IMR-90 (cell line): ENCODE measurements at places on chromosomes 12 and 14. TPM values are rescaled to one million over a fixed set of nuclear protein-coding genes. Genes with fewer than 3 reads are reported as not detected.

DNA sequence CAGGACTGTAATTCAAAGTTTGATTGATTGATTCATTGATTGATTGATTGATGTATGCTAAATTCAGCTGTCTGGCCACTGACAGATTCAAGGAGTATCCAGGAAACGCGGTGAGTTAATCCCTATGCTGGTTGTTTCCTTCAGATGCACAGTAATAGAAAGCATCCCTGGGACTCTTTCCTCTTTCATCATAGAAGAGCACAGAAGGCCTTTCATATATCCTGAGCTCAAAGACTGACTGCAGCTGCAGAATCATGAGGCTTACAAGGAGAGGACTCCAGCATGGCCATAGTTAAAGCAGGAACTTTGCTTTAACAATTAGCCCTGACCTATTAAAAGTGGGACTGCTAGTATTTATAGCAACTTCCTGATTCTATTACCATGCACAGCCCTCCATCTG lies 187.7 kb upstream of the TMTC1 start:
- H3K27me3 ChIP-seq = peaks cover 2% of the 10 kb centered on the region; the same call in 1 of the 2 replicates
- DNase-seq = no peak
- H3K4me1 ChIP-seq = no peaks in the 10 kb centered on the region
- no peak overlapping the region for H3K27ac ChIP-seq
- no peak overlapping the region for H3K4me3 ChIP-seq

DNA sequence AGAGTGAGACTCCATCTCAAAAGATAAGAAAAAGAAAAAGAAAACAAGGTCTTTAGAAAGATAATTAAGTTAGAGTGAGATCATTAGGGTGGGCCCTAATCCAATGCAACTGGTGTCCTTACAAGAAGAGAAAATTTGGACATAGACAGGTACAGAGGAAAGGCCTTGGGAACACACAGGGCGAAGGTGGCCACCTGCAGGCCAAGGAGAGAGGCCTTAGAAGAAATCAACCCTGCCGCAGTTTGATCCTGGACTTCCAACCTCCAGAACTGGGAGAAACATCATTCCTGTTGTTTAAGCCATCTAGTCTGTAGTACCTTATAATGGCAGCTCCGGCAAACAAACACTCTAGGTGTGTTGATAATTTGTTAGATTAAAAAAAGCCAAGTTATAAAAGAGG lies 491.9 kb downstream of the MED13L start:
- no peak overlapping the region for H3K4me3 ChIP-seq
- no peak for DNase-seq
- H3K4me1 ChIP-seq = no peaks in the 10 kb centered on the region
- H3K36me3 ChIP-seq = no peaks in the 10 kb centered on the region

The SRRM4 gene
- not detected in 2 replicates for total RNA-seq

GRCh38 chr12:19434538-19434937 lies 4.8 kb upstream of the AEBP2 start:
- H3K4me1 ChIP-seq = peaks cover 9% of the 10 kb centered on the region
- H3K27ac ChIP-seq = no peak overlapping the region
- no peaks in the 10 kb centered on the region for H3K36me3 ChIP-seq
- H3K4me3 ChIP-seq = no peak overlapping the region
- DNase-seq = no peak

The SMCO2 gene
- not detected in 2 replicates for total RNA-seq

GRCh38 chr12:44286336-44286735 lies 450.5 kb downstream of the TMEM117 start:
- H3K4me1 ChIP-seq = no peaks in the 10 kb centered on the region
- H3K36me3 ChIP-seq = no peaks in the 10 kb centered on the region

The NGB gene
- not detected in 2 replicates for total RNA-seq

- no peak overlapping the region for H3K4me3 ChIP-seq
- H3K27ac ChIP-seq = no peak overlapping the region
- H3K4me1 ChIP-seq = peaks cover 2% of the 10 kb centered on the region; the same call in 1 of the 2 replicates
- no peak for DNase-seq
- no peaks in the 10 kb centered on the region for H3K36me3 ChIP-seq
Observed at GRCh38 chr12:116482179-116482578, 77.0 kb upstream of the MAP1LC3B2 start.

DNA sequence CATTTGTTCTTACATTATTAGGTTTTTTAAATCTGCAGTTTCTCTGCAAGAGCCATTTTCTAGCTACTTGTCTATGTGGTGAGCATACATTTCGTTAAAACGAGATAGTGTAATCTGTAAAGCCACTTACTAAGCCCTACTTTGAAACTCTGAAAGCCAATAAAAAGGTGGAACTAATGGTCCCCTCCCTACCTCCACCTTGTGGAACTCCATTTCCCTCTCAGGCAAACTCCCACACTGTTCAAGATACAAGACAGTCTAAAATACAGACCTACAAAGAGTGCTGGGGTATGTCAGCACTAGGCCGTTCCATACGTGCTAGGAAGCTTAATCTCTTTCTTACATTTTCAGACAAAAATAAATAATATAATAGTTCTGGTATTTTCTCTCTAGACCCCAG lies 74.1 kb downstream of the DUSP6 start:
- no peak overlapping the region for H3K27ac ChIP-seq
- no peaks in the 10 kb centered on the region for H3K36me3 ChIP-seq
- DNase-seq = no peak
- peaks cover 3% of the 10 kb centered on the region for H3K4me1 ChIP-seq

GRCh38 chr12:911191-911826 lies 38.2 kb downstream of the RAD52 start:
- no peaks in the 10 kb centered on the region for H3K27me3 ChIP-seq
- H3K4me3 ChIP-seq = no peak overlapping the region

DNA sequence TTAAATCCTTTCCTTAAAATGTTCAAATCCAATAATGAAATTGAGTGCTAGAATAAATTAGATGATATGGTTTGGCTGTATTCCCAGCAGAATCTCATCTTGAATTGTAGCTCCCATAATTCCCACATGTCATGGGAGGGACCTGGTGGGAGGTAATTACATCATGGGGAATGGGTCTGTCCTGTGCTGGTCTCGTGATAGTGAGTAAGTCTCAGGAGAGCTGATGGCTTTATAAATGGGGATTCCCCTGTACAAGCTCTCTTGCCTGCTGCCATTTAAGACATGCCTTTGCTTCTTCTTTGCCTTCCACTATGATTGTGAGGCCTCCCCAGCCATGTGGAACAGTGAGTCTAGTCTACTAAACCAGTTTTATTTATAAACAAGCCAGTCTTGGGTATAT lies 508.5 kb downstream of the ETNK1 start:
- no peak overlapping the region for H3K4me3 ChIP-seq
- no peak for DNase-seq
- no peaks in the 10 kb centered on the region for H3K36me3 ChIP-seq

GRCh38 chr12:76711241-76711640 lies 52.7 kb upstream of the ZDHHC17 start:
- H3K4me1 ChIP-seq = peaks cover 17% of the 10 kb centered on the region
- H3K4me3 ChIP-seq = no peak overlapping the region
- H3K27me3 ChIP-seq = no peaks in the 10 kb centered on the region
- peak; percentile 38 for DNase-seq
- no peaks in the 10 kb centered on the region for H3K36me3 ChIP-seq
- H3K27ac ChIP-seq = no peak overlapping the region

DNA sequence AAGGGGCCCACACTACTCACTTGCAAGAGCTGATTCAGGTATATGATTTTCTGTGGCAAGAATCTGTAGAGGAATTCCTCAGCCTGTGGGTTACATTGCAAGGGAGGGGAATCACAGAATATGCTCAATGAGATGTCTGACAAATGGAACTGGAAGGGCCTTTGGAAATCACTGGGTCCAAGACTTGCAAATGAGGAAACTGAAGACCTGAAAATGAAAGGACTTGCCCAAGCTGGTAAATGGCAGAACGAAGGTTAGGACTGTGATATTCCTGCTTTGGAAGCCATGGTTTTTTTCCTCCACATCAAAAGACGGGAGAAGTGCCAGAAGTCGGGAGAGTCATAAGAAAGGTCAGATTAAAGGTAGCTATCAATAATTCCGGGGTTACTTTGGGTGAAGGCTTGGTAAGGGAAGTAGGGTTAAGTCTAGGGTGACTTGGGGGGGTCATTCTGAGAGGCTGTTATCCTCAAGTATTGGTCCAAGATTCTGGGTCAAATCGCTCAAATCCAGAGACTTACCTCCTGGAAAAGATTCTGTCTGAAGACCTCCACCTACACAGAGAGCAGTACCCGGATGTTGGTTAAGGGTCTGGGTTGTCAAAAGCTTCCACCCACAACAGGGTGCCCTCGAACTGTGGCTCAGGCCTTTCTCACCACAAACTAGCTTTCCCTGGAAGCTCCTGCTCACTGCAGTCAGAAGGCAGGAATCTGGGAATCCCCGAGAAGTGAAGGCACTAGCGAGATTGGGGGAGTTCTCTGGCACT lies 539 bp downstream of the PSME2 start:
- peaks cover 10% of the 10 kb centered on the region for H3K4me1 ChIP-seq
- no peaks in the 10 kb centered on the region for H3K27me3 ChIP-seq
- H3K4me3 ChIP-seq = peak overlapping the region; percentile 86
- peak; percentile 80 for DNase-seq
- H3K36me3 ChIP-seq = peaks cover 19% of the 10 kb centered on the region

GRCh38 chr14:70692210-70692609 lies 50.5 kb downstream of the TTC9 start:
- H3K4me3 ChIP-seq = no peak overlapping the region
- H3K27me3 ChIP-seq = no peaks in the 10 kb centered on the region; the same call in 1 of the 2 replicates
- no peaks in the 10 kb centered on the region for H3K36me3 ChIP-seq
- no peak for DNase-seq

GRCh38 chr14:55128386-55129085 lies 516 bp upstream of the LGALS3 start:
- no peak for DNase-seq
- no peaks in the 10 kb centered on the region for H3K27me3 ChIP-seq

GRCh38 chr12:6819106-6820030 lies 2.3 kb upstream of the GPR162 start:
- H3K36me3 ChIP-seq = peaks cover 3% of the 10 kb centered on the region
- peaks cover 2% of the 10 kb centered on the region; the same call in 1 of the 2 replicates for H3K27me3 ChIP-seq
- DNase-seq = no peak

- DNase-seq = peak; percentile 80
Observed at GRCh38 chr12:27176765-27177164, 67.3 kb upstream of the STK38L start.

GRCh38 chr14:75240781-75241180 lies 37.8 kb upstream of the FOS start:
- H3K36me3 ChIP-seq = no peaks in the 10 kb centered on the region
- no peaks in the 10 kb centered on the region; the same call in 1 of the 2 replicates for H3K27me3 ChIP-seq

The BMAL2 gene
- total RNA-seq = 55.3 and 57.0 TPM in 2 replicates

The OR4K1 gene
- not detected in 2 replicates for total RNA-seq

DNA sequence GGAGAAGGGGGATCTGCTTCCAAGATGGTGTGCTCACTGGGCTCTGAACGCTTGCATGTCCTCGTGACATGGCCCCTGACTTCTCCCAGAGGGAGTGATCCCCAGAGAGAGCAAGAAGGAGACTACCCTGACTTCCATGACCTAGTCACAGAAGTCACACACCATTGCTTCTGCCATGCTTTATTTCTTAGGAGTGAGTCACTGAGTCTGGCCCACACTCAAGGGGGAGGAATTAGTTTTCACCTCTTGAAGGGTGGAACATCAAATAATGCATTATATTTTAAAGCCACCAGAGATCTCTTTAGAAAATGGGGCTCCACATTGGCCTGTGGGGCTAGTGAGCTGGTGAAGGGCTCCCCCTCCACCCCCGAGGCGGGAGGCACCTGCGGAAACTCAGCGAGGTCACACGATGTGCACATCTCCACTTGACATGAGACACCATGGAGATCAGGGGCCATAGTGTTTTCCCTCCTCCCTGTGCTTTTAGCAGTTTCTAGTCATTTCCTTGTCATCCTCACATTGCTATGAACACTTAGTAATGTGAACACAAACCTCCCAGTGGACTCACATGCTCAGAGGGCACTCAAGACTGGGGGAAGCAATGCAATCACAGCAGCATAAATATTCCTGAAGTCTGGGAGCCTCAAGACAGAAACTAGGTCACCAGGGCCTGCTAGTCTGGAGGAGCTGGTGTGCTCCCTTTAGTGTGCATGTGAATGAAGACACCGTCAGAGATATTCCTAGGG lies 87.4 kb upstream of the FZD10 start:
- H3K27me3 ChIP-seq = no peaks in the 10 kb centered on the region
- no peak for DNase-seq
- H3K4me1 ChIP-seq = no peaks in the 10 kb centered on the region
- no peak overlapping the region for H3K4me3 ChIP-seq

The CCDC38 gene
- total RNA-seq = not detected in 2 replicates

GRCh38 chr14:22517117-22517720 lies 71.8 kb downstream of the DAD1 start:
- H3K4me1 ChIP-seq = peaks cover 11% of the 10 kb centered on the region
- no peak overlapping the region for H3K4me3 ChIP-seq
- H3K27ac ChIP-seq = no peak overlapping the region
- no peak for DNase-seq

The AHSA1 gene
- total RNA-seq = 152 and 166 TPM in 2 replicates

DNA sequence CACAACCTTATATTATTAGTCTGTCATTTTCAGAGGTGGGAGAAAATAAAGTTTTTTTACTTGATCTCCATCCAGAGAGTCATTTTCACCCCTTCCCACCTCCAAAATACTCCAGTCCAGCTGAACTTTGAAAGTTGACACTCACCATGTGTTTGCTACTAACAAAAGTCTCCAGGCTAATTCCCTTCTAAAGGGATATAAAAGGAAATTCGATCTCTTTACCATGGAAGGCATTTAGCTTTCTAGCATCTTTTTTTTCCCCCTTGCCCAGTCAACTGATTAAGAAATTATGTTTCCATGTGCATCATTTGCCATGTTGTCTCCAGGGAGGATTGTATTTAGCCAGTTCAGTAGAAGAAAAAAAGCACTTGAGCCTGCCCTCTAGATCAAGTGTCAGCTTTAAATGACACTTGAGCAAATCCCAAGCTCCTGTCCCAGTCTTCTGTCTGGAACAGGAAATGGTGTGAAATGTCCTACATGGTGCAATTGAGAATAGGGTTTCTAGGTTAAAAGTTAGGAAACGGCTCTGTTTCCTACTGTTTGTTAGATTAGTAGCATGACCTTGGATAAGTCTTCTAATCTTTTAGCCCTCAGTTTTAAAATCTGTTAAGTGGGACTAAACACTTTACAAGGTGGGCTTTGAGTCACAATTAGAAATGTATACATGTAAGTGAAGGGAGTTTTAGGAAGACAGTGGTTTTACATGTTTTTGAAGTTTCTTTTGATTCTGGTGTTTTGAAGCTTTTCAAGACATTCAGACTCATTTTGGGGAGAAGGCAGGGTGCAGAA lies 67.2 kb downstream of the GNS start:
- H3K36me3 ChIP-seq = peaks cover 20% of the 10 kb centered on the region
- peaks cover 9% of the 10 kb centered on the region for H3K4me1 ChIP-seq
- DNase-seq = peak; percentile 26
- H3K27me3 ChIP-seq = no peaks in the 10 kb centered on the region
- no peak overlapping the region; the same call in 1 of the 2 replicates for H3K27ac ChIP-seq
